Central memory CD4-positive, alpha-beta T cell (primary cell): ENCODE measurements at places on chromosomes 6 and 20.
A peak's percentile ranks its signal among the peaks of the same experiment; 100 is the strongest.

DNA sequence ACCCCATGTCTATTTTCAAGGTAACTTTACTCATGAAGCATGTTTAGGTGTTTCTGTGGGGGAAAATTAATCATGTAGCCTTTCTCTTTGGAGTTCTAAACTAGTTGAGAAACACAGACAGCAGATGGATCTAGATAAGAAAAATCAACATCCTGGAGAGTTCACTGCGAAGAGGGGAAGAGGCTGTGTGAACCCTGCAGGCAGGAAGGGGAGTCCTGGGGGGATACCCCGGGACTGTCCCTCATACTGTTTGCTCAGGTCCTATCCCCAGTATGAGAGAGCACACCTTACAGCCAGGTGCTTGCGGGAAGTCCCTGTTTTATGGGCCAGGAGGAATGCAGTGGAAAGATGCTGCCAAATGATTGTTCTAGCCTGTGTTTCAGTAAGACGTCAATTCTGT, 32.7 kb downstream of the CHMP4B start:
- DNase-seq = peak; percentile 17

DNA sequence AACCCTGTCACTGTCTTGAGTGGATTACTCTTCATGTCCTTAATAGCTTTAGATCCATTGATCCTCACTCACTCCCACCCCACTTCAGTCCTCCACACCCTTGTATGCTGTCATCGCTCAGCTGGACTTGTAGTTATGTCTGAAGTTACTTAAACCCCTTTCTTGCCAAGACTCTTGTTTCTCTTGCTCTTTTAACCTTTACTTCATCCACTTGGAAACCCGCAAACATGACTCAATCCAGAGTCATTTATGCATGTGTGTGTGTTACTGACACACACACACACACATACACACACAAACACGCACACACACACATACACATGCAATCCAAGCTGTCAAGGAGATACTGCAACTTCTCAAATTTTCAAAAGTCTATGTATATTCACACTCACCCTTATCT, 341.8 kb downstream of the SYNE1 start:
- DNase-seq = no peak

- DNase-seq = no peak
These were observed 2.3 kb downstream of the FILIP1 start for GRCh38 chr6:75491291-75491690.

- no peak for DNase-seq
These were observed 67.4 kb upstream of the SMIM28 start for GRCh38 chr6:138310294-138310693.

- no peak for DNase-seq
These were observed 202.3 kb downstream of the DLL1 start for GRCh38 chr6:170088582-170088955.

DNA sequence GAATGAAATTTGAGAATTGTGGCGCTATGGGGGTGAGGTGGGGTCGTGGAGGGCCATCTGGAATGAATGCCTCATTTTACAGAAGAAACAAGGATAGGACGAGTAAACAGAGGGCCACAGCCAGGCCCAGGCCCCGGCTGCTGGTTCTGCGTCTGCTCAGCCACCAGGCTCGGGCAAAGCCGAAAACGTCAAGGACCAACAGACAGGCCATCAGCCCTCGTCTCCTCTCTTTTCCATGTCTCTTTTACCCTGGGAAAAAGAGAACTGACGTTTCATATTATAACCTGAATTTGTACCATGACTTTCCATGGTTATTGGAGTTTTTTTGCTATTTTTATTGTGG, 212.4 kb upstream of the ARID1B start:
- DNase-seq = no peak

DNA sequence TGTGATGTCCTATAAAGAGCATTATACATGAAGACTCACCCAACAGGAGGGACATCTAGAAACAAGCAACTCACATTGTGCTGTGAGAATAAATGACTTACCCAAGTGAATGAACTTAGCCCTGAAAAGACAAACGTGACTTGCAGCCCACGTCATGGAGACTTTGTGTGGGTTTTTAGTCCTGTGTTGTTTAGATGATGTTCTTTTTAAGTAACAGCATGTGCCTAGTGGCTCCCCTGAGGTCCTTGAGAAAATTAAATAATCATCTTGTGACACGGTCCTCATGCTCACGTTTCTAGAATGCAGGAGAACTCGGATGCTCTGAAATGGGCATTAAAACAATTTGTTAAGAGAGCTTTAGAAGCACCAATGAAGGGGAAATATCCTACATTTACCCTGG, 165.1 kb downstream of the SASH1 start:
- no peak for DNase-seq

GRCh38 chr6:140370976-140371870, 996.8 kb upstream of the CITED2 start:
- no peak for DNase-seq

- DNase-seq = no peak
These were observed 198.7 kb downstream of the RIMS1 start for GRCh38 chr6:72084992-72085569.

DNA sequence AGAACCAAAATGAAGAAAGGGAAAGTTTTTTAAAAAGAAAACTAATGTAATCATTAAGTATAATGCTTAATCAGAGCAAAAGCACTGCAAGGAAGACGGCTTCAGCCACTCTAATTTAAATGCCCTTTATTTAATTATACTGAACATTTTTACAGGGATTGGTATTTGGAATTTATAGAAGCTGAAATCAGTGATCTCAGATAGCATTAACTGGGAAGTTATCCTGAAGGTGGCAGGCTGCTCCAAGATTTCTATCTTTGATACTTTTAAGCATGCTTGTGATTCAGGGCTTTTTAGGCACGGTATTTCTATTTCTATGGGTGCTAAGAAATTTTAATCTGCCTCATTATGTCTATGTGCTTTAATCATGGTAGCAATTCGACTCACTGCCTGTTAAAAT, 1.3 kb upstream of the NDUFAF4 start:
- DNase-seq = no peak

GRCh38 chr6:51868591-51869355, 218.6 kb downstream of the PKHD1 start:
- DNase-seq = no peak

GRCh38 chr6:150813993-150814359, 51.5 kb upstream of the MTHFD1L start:
- no peak for DNase-seq

GRCh38 chr6:154230910-154231595, 125.5 kb downstream of the IPCEF1 start:
- no peak for DNase-seq

DNA sequence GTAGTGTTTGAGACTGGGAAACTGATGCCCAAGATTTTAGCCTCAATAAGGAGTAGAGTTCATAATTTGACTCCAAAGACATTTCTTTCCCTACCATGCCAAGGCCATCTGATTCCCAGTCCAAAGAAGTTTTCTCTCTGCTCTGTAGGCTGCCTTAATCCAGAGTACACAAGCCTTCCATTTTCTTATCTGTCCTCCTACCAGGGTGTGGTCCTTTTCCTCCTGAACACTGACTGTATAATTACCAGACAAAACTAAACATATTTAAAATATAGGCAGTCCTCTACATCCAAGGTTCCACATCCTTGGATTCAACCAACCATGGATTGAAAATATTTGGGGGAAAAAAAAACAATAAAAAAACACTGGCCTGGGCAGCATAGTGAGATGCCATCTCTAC, 108.4 kb downstream of the SLC16A10 start:
- no peak for DNase-seq

DNA sequence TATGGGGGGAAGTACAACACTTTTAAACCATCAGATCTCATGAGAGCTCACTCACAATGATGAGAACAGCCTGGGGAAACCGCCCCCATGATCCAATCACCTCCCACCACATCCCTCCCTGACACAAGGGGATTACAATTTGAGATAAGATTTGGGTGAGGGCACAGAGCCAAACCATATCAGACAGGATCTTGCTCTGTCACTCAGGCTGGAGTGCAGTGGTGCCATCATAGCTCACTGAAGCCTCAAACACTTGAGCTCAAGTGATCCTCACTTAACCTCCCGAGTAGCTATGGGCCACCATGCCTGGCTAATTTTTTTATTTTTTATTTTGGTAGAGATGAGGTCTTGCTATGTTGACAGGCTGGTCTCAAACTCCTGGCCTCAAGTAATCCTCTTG, 5.1 kb upstream of the IYD start:
- DNase-seq = no peak

DNA sequence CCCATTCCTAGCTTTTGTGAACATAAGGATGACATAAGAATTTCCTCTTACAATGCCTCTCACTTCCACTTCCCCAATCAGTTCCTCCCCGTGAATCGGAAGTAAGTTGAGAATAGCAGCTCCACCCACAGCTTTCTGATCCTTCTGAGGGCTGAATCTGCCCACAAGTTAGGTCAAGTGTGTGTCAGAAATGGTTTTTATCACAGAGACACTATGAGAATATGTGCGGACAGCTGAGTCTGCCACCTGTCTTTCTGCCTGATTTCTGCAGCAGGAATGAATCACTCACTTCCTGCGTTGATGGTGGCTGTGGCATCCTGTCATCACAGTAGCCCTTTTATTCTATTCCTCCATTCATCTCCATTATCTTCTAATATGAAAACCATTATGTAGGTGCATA, 70.2 kb downstream of the RIN2 start:
- DNase-seq = peak; percentile 3

- DNase-seq = no peak
These were observed 28.5 kb downstream of the REPS1 start for GRCh38 chr6:138959521-138959920.

DNA sequence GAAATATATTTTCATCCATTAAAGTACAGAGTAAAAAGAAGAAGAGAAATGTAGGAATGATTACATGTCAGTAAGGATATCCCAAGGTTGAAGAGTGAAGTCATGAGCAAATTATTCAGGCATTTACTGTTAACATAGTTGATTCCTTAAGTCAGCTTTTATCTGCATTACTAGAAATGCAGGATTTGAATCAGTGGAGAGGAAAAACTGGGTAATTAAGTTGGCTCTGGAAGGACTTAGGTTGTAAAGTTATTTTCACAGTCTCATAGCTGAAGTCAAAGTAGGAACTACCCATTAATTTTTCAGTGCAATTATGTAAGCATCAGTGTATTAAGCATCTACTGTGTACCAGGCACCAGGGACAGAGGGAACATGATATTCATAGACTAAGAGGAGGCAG, 7.8 kb downstream of the NAA20 start:
- no peak for DNase-seq

DNA sequence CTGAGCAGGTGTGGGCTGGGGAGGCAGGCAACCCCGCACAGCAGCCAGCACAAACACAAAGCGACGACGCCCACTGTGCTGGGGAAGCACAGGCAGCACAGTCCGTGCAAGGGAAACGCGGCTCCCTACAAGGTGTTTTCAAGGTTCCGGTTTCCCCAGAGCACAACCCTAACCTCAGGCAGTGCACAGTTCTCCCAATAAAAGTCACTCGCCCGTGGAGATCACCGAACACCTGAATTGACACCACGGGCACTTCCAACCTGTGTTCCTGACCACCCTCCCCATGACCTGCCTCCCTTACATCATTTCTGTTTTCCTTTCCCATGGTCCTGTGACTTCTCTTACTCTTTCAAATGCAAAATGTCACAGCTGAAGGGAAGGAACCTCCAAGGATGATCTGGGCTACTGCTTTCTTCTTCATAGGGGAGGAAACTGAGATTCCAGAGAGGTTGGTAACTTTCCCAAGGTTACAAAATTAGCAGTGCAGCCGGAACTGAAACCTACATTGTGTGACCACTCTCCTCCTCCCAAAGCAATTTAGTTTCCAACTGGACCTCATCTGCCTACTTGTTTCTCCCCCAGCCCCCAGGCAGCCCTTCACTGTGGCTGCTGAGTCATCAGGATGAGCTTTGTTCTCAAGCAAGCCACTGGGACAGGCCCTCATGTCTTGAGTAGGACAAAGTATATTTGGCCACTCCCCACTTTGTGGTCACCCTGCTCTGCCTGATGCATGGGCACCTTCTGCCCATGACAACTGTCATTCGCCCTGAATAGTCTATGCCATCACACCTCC, 125.3 kb downstream of the ATXN1 start:
- no peak for DNase-seq

- no peak for DNase-seq
These were observed 389.8 kb downstream of the GRIK2 start for GRCh38 chr6:101783287-101783686.

DNA sequence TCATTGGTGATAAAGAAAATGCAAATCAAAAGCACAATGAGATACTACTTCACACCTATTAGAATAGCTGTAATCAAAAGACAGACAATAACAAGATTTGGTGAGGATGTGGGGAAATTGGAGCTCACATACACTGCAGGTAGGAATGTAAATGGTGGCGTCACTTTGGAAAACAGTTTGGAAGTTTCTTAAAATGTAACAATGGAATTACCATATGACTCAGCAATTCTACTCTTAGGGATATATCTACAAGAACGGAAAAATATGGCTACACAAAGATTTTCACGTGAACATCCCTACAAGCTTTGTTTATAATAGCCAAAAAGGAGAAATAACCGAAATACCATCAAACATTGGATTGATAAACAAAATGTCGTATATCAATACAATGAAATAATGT, 270.4 kb downstream of the DOK5 start:
- DNase-seq = no peak

- DNase-seq = no peak
These were observed 8.4 kb upstream of the RALY start for GRCh38 chr20:33985280-33985679.

- no peak for DNase-seq
These were observed 189.7 kb downstream of the COL9A1 start for GRCh38 chr6:70113171-70113570.

GRCh38 chr6:41974281-41974825, 32.7 kb upstream of the CCND3 start:
- no peak for DNase-seq

DNA sequence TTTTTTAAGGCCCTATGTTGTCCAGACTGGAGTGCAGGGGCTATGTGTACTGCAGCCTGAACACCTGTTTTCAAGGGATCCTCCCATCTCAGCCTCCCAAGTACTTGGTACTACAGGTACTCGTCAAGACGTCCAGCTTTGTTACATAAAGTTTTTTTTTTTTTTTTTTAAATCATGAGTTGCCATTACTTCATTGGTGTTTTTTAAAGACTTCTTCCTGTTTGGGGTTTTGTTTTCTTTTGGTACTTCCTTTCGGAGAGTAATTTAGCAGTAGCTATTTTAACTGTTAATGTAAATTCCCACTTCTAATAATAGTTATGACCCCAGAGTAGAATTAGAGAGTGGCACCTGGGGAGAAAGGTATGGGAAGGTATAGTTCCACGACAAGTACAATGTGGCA, 10.5 kb downstream of the ZNFX1 start:
- DNase-seq = peak; percentile 23

- DNase-seq = no peak
These were observed 206.8 kb upstream of the SMLR1 start for GRCh38 chr6:130620338-130620781.

- no peak for DNase-seq
These were observed 4.3 kb downstream of the KHDC1 start for GRCh38 chr6:73258721-73259120.

GRCh38 chr6:168358842-168359420, 39.4 kb upstream of the DACT2 start:
- no peak for DNase-seq

GRCh38 chr6:42452171-42453030, 675 bp upstream of the TRERF1 start:
- peak; percentile 62 for DNase-seq

GRCh38 chr6:41942067-41942851, 651 bp upstream of the CCND3 start:
- DNase-seq = no peak
